Smooth muscle cell of bladder (primary cell): ENCODE measurements at places on chromosomes 4 and X. TPM values are rescaled to one million over a fixed set of nuclear protein-coding genes. Genes with fewer than 3 reads are reported as not detected.

The ARAP2 gene
- 1.3 and 1.4 TPM in 2 replicates for total RNA-seq

The KLB gene
- total RNA-seq: not detected in 2 replicates

The TCEAL2 gene
- 0.28 TPM in 1 of 2 replicates, not detected in the other for total RNA-seq

The CCNA2 gene
- total RNA-seq: 5.3 and 6.2 TPM in 2 replicates

The PPEF2 gene
- not detected in 2 replicates for total RNA-seq

The BTK gene
- total RNA-seq: not detected in 2 replicates

The GAGE13 gene
- not detected in 2 replicates for total RNA-seq
